Activated naive CD4-positive, alpha-beta T cell treated with anti-CD3 and anti-CD28 coated beads, Interleukin-2, amount 10 ng/mL, durations not matched to agents 7 days and 5 days (primary cell): ENCODE measurements at places on chromosomes 7 and 10.

DNA sequence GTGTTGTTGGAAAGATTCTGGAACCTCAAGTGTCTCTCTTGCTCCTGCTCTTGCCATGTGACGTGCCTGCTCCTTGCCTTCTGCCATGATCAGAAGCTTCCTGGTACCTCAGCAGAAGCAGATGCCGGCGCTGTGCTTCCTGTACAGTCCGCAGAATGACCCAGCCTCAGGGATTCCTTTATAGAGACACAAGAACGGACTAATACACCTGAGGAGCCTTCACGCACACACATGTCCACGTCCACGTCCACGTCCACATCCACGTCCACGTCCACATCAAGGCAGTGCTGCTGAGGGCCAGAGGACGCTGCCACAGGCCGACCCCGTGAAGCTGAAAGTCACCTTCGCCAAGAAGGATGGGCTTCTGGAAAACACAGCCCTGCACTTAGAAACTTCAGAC, 190.1 kb downstream of the MAD1L1 start:
- no peak overlapping the region for H3K27ac ChIP-seq
- peaks cover 6% of the 10 kb centered on the region for H3K36me3 ChIP-seq
- no peak overlapping the region for H3K4me3 ChIP-seq
- peaks cover 46% of the 10 kb centered on the region for H3K4me1 ChIP-seq
- no peaks in the 10 kb centered on the region for H3K27me3 ChIP-seq
- no peak for DNase-seq

GRCh38 chr7:22110881-22111280, 165.2 kb upstream of the CDCA7L start:
- H3K4me3 ChIP-seq = no peak overlapping the region
- peaks cover 17% of the 10 kb centered on the region for H3K27me3 ChIP-seq
- H3K36me3 ChIP-seq = no peaks in the 10 kb centered on the region

DNA sequence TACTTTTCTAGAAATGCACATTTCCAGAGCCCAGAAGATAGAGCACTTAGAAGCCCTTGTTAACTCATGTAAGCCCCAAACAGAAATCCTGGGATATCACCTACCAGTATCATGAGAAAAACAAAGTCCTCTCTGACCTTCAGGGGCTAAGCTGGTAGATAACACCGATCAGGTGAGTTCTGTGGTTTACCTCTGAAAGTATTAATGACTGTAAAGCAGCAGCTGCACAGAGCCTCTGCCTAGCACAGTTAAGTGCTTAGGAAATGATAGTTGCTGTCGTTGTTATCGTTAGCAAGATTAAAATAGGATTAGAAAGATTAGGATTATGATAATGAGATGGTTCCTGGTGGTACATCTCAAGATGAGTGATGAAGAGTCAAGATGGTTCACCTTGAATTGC, 64.9 kb downstream of the PLXNA4 start:
- H3K36me3 ChIP-seq = peaks cover 54% of the 10 kb centered on the region
- peaks cover 21% of the 10 kb centered on the region for H3K27me3 ChIP-seq
- H3K4me3 ChIP-seq = no peak overlapping the region
- no peak overlapping the region for H3K27ac ChIP-seq
- peaks cover 49% of the 10 kb centered on the region for H3K4me1 ChIP-seq

GRCh38 chr10:31261511-31262311, 57.3 kb upstream of the ZEB1 start:
- DNase-seq = no peak
- no peak overlapping the region for H3K27ac ChIP-seq
- H3K4me1 ChIP-seq = no peaks in the 10 kb centered on the region
- no peak overlapping the region for H3K4me3 ChIP-seq

GRCh38 chr10:104122225-104123107, 495 bp downstream of the SFR1 start:
- H3K27me3 ChIP-seq = peaks cover 9% of the 10 kb centered on the region
- peak overlapping the region; percentile 82 for H3K4me3 ChIP-seq
- DNase-seq = no peak
- peaks cover 39% of the 10 kb centered on the region for H3K4me1 ChIP-seq

GRCh38 chr7:130344271-130344866, at the start of gene CPA5:
TSS of gene CPA5 (plus strand) at chr7:130344816. CDS start at chr7:130346486, 1,670 bp downstream.
- no peak within 1 kb of the TSS for H3K4me3 ChIP-seq
- DNase-seq = no peak
- no peaks in the 10 kb centered on the region for H3K4me1 ChIP-seq
- no peaks in the 10 kb centered on the region for H3K36me3 ChIP-seq
- no peak within 1 kb of the TSS for H3K27ac ChIP-seq
- H3K27me3 ChIP-seq = peaks cover 7% of the 10 kb centered on the region

DNA sequence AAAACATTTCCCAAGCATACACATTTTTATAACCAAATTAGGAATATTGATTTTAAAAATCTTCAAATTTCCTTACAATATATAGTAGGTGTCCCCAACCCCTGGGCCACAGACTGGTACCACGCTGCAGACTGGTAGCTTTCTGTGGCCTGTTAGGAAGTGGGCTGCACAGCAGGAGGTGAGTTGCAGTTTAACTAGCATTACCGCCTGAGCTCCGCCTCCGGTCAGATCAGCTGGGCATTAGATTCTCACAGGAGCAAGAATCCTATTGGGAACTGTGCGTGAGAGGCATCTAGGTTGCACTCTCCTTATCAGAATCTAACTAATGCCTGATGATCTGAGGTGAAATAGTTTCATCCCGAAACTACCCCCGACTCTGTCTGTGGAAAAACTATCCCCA, 62.1 kb downstream of the ZWINT start:
- DNase-seq = no peak
- H3K27me3 ChIP-seq = no peaks in the 10 kb centered on the region
- no peak overlapping the region for H3K27ac ChIP-seq
- no peaks in the 10 kb centered on the region for H3K36me3 ChIP-seq
- no peak overlapping the region for H3K4me3 ChIP-seq

DNA sequence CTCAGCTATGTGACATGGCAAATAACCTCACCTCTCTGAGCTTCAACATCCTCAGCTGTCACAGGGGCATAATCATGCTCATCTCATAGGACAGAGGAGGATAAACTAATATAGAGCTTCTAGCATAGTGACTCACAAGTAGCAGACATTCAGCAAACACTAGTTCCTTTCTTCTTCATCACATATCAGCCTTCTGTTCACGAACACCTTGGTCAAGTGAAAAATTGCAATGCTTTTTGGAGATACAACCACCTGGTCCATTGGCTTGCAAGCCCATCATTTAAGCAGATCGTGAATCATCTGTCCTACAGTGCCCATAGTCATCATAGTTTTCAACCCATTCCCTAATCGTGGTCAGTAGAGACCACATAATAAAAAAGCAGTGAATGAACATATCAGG, 277.9 kb upstream of the YAE1 start:
- no peaks in the 10 kb centered on the region for H3K4me1 ChIP-seq
- no peak overlapping the region for H3K4me3 ChIP-seq
- no peak overlapping the region for H3K27ac ChIP-seq
- H3K36me3 ChIP-seq = no peaks in the 10 kb centered on the region
- H3K27me3 ChIP-seq = peaks cover 4% of the 10 kb centered on the region

DNA sequence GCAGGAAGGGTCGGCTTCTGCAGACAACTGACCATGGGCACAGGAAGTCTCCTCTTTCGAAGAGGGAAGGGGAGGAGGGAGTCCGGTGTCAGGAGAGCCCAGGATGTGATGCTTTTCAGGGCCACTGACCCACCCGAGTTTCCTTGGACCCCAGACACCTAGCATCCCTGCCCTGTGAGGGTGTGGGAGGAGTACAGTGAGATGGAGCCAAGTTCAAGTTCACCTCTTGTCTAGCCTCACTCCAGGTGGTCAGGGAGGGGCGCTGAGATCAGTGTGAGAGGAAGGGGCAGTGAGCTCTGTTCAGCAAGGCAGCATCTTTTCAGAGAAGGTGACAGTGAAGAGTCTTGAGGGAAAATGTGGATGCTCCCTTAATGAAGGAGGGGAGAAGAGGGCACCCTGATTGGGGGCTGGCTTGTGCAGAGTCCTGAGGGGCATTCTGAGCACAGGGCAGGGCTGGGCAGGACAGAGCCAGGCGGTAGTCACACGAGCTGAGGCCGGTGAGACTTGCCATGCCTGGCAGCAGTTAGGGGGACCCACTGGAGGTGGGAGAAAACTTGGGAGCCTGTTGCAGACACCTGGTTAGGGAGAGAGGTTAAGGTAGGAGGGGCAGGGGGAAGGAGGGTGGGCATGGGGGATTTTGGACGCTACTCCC, 49.7 kb downstream of the ADCY1 start:
- H3K4me1 ChIP-seq = no peaks in the 10 kb centered on the region
- no peaks in the 10 kb centered on the region for H3K36me3 ChIP-seq
- no peak for DNase-seq
- no peak overlapping the region for H3K4me3 ChIP-seq
